Aortic smooth muscle cell (primary cell): ENCODE measurements at places on chromosomes 5 and 9. TPM values are rescaled to one million over a fixed set of nuclear protein-coding genes. Genes with fewer than 3 reads are reported as not detected.

Gene LCNL1
- 0.44 and 1.6 TPM in 2 replicates for total RNA-seq

Gene CCNO
- total RNA-seq = 0.40 and 0.50 TPM in 2 replicates

Gene EPB41L4A
- total RNA-seq = 9.1 and 11.9 TPM in 2 replicates

Gene AMBP
- total RNA-seq = 0.12 and 0.53 TPM in 2 replicates

Gene POC5
- 5.8 and 8.3 TPM in 2 replicates for total RNA-seq

Gene C8G
- 0.13 and 0.44 TPM in 2 replicates for total RNA-seq

Gene MYOZ3
- 0.37 and 0.40 TPM in 2 replicates for total RNA-seq

Gene SLC36A3
- not detected in 2 replicates for total RNA-seq

Gene DNAH5
- 0.06 and 0.13 TPM in 2 replicates for total RNA-seq
